ENCODE measurements at places on chromosomes 1 and 21. TPM values are rescaled to one million over a fixed set of nuclear protein-coding genes. Genes with fewer than 3 reads are reported as not detected.

The HDAC1 gene
- 75.1 TPM for total RNA-seq

The PPP1R12B gene
- total RNA-seq: 19.1 TPM

The C1orf50 gene
- total RNA-seq: 3.7 TPM

The IGSF5 gene
- 0.59 TPM for total RNA-seq

The SH3BGR gene
- total RNA-seq: 3.0 TPM

All from smooth muscle cell of the umbilical artery (primary cell).